Midbrain (tissue), 1 donor: ENCODE measurements at places on chromosomes 3 and 15.

- DNase-seq = no peak
Observed at GRCh38 chr15:38176691-38177090, 75.9 kb upstream of the SPRED1 start.

- no peak for DNase-seq
Observed at GRCh38 chr3:43608751-43609150, 13.1 kb downstream of the ANO10 start.

DNA sequence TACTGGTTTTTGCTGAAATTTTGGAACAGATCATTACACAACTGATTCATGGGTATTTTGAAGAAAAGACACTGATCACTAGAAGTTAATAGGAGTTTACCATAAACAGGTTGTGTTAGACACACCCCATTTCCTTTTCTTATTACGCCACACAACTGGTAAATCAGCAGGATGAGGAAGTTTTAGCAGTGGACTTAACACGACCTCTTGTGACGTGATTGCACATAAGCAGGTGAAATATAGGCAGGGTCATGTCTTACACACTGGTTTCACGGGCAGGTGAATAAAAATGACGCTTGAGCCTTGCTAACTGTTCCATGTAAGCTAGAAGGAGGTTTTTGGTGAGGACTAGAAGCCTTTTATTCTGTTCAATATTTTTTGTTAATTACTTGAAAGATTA, 27.1 kb upstream of the TPRG1 start:
- DNase-seq = no peak

DNA sequence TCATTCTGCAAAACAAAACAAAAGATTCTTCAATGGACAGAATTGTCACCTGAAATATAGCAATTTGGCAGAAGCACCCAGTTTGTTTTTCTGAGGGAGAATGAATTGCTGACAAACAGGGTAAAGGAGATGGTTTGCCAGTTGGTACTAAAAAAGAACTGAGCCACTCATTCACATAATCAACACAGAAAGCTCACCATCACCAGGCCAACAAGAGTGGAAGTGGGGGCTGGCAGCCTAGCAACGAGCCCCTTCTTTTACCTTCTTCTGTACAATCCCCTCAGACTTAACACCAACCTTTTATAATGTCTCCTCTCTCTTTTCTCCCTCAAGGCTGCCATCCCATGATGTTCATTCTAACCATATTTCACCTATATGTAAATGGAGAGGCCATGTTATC, 5.9 kb downstream of the TOP2B start:
- peak; percentile 16 for DNase-seq

GRCh38 chr15:85047271-85047948, 65.8 kb downstream of the PDE8A start:
- DNase-seq = peak; percentile 62

DNA sequence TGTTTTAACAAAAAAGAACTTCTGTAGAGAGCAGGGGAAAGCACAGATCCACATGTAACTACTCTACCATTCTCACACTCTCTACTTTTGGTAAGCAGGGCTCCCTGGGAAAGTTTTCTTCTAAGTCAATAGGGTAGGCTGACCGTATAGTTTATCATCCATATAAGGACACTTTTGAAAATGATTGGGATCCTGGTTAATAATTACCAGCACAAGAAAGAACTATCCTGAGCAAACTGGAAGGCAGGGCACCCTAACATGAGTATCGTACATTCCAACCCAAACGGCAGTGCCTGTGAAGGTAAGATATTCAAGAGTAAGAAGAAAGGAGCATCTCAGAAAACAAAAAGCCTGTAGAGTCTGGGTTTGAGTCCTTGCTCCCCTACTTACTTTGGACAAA, 22.1 kb downstream of the SUSD5 start:
- no peak for DNase-seq

DNA sequence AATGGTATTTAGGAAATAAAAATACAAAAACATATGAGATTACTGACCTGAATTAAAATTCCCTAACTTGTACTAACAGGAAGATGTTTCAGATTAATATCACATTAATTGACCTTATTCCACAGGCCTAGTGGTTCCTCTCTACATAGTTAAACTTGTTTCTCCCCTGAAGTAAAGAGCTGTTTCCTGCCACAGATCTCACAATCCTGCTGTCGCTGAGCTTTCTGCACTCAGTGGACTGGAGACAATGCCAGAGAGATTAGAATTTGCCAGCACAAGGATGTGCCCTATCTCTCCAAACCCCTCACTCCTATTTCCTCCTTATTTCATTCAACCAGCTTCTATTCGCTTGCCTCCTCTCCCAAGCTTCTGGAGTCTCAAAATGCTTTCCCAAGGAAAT, 130.6 kb downstream of the CTNNB1 start:
- no peak for DNase-seq

DNA sequence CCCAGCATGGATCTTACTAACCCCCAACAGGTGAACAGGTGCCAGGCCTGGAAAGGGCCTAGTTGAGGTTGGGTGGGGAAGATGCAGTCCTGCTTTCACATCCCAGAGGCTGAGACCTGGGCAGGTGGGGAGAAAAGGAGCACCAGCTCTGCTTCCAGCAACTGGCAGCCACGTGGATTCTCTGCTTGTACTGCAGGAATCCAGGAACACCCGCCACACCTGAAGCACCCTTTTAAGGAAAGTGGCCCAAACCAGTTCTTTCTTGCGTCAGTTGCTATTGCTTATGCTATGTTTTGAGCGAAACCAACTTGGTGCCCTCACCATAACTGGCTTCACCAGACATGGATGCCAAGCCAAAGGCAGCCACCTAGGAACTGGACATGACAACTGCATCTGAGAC, 28.1 kb upstream of the NEO1 start:
- DNase-seq = no peak

GRCh38 chr15:51672155-51672687, 9.1 kb upstream of the SCG3 start:
- DNase-seq = peak; percentile 2

- no peak for DNase-seq
Observed at GRCh38 chr15:49692514-49693090, 71.8 kb downstream of the DTWD1 start.

DNA sequence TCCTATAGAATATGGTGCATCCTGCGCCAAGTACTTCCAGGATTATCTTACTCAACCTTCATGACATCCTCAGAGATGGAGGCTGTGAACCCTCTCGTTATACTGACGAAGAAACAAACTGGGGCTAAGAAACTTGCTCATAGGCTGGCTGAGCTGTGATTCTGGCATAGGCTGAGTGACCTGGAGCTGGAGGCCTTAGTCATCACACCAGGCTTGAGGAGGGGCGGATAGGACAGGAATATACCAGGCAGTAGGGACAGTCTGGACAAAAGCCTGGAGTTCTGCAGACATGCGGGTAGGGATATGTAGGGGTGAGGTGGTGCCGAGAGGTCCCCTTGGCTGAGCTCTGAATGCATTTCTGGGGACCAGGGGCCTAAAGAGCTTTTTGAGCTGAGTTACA, 18.1 kb downstream of the HEMK1 start:
- DNase-seq = no peak

DNA sequence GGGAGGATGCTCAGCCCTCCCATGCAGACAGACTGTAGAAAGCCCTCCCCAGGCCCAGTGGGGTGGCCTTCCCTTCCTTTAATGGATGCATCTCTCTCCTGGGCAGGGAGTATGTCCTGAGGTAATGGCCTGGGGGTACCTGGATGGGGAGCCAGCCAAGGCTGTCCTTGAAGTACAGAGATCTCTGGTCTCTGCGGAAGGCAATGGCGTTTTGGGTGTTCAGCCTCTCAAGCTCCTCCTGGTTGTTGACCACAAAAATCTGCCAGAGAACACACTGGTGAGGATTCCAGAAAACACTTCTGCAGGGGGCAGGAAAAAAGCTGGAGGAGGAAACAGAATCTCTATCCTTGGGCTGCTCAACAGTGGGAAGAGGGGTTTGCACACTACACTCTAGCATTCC, 28.9 kb downstream of the EAF1 start:
- DNase-seq = no peak

DNA sequence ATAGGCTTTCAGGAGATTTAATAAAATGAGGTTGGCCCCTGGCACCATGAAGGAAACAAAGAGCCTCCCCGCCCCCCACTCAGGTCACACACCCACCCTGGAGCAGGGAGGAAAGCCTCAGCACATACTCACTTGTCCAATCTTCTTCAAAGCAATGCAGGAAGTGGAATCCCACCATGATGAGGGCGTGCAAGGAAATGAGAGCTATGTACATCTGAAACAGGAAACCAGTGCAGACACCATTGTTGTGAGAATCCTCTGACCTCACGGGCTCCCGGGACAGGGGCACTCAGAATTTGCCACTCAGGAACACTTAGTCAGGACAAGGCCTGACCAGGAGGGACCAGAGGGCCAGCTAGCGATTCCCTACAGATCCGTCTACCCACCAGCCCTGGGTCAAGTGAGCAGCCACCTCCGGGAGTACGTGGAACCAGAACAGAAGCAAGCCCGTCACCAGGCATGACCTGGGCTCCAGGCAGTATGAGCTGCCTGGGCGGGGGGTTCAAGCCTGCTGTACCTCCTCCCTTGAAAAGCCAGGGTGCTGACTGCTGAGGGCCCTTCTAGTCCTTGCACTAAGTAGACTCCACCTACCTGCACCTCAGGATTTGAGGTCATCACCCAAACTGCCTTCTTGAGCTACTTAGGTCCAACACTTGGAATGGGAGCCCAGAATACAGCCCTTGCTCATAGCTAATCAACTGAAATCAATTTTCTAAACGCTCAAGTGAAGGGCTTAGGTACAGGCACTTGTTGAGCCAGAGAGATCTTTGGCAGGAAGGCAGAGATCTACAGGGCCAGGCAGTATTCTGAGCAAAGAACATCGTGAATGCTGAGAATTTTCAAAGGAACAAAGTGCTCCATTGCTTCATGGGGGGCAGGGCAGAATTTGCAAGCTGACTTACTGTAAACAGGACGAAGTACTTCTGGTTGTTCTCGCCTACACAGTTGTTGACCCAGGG, 42.7 kb downstream of the ZDHHC3 start:
- no peak for DNase-seq

GRCh38 chr15:80591471-80591870, 103.6 kb upstream of the ABHD17C start:
- no peak for DNase-seq

- no peak for DNase-seq
Observed at GRCh38 chr3:33104803-33105202, 7.9 kb upstream of the GLB1 start.

GRCh38 chr3:74331711-74332110, 282.7 kb downstream of the CNTN3 start:
- no peak for DNase-seq

GRCh38 chr3:71701251-71701762, 23.9 kb downstream of the EIF4E3 start:
- DNase-seq = no peak

GRCh38 chr15:86106306-86106705, 26.6 kb downstream of the AGBL1 start:
- DNase-seq = no peak
